Keratinocyte (primary cell): ENCODE measurements at places on chromosomes 12 and 14. TPM values are rescaled to one million over a fixed set of nuclear protein-coding genes. Genes with fewer than 3 reads are reported as not detected.

The DCD gene
- polyA plus RNA-seq: not detected in 3 replicates

The KRT73 gene
- 0.03 TPM in 1 of 3 replicates, not detected in the others for polyA plus RNA-seq

The OR10G2 gene
- polyA plus RNA-seq: not detected in 3 replicates

DNA sequence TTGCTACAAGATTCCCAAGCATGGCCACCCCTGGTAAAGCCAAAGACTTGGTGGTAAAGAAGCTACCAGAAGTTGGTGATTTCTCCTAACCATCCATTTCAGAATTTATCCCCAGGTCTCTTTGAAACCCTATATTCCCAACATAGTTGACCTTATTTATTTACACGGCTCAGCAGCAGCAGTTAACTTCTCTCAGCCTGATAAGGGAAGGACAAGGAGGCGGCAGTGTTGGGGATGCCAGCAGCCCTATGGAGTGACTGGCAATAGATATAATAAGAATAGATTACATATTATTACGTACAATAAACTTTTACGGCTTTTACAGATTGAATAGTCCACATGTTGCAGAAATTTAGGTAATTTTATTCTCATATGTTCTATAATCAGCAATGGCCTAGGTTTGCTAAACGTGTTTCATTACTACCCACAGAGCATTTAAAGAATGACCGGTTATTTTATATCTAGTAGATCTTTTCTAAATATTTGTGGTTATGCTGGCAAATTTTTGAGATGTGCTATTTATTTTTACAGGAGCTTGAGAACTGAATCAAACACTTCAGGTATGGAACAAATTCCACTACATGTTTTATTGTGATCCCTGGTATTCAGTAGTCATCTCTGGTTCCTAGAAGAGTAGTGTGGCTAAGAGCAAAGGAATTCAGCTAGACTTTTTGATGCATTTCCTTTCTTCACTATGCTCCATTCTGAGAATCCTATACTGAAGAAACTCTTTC is 19.8 kb upstream of the PALS1 start:
- H3K27ac ChIP-seq: no peak overlapping the region
- DNase-seq: no peak
- no peaks in the 10 kb centered on the region for H3K27me3 ChIP-seq
- H3K4me3 ChIP-seq: peak overlapping the region; percentile 4
- H3K4me1 ChIP-seq: peaks cover 24% of the 10 kb centered on the region

GRCh38 chr14:74293606-74294005 is 9.1 kb downstream of the ABCD4 start:
- H3K27me3 ChIP-seq: no peaks in the 10 kb centered on the region
- H3K36me3 ChIP-seq: peaks cover 25% of the 10 kb centered on the region
- no peaks in the 10 kb centered on the region for H3K4me1 ChIP-seq

- H3K36me3 ChIP-seq: no peaks in the 10 kb centered on the region
- no peaks in the 10 kb centered on the region for H3K4me1 ChIP-seq
- H3K27me3 ChIP-seq: no peaks in the 10 kb centered on the region
- no peak overlapping the region for H3K27ac ChIP-seq
- H3K4me3 ChIP-seq: no peak overlapping the region
Measured at GRCh38 chr12:34287986-34288962, 266.0 kb downstream of the ALG10 start.

GRCh38 chr12:23350808-23351207 is 598.7 kb downstream of the SOX5 start:
- H3K27me3 ChIP-seq: no peaks in the 10 kb centered on the region
- no peaks in the 10 kb centered on the region for H3K4me1 ChIP-seq
- H3K4me3 ChIP-seq: no peak overlapping the region

- no peaks in the 10 kb centered on the region for H3K27me3 ChIP-seq
- peak overlapping the region; percentile 38 for H3K27ac ChIP-seq
- no peak overlapping the region for H3K4me3 ChIP-seq
- no peaks in the 10 kb centered on the region for H3K36me3 ChIP-seq
- no peak for DNase-seq
- H3K4me1 ChIP-seq: peaks cover 21% of the 10 kb centered on the region
Measured at GRCh38 chr14:80427101-80427500, 215.8 kb upstream of the DIO2 start.

GRCh38 chr12:50013361-50014147 is 11.7 kb downstream of the RACGAP1 start:
- no peak overlapping the region for H3K27ac ChIP-seq
- H3K27me3 ChIP-seq: no peaks in the 10 kb centered on the region
- DNase-seq: no peak
- no peak overlapping the region for H3K4me3 ChIP-seq
- H3K36me3 ChIP-seq: no peaks in the 10 kb centered on the region
- H3K4me1 ChIP-seq: no peaks in the 10 kb centered on the region

DNA sequence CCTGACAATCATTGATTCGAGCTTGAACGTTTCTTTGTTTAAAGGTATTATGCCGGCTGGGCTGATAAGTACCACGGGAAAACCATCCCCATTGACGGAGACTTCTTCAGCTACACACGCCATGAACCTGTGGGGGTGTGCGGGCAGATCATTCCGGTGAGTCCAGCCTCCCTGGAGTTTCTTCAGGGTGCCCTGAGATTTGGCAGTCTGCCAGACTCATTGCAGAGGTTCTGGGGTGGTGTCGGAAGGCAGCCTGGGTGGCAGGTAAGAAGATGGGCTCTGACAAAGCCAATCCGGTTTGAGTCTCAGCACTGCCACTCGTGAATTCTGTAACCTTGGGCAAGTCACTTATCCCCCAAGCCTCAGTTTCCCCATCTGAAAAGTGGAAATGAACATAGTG is 23.0 kb downstream of the ALDH2 start:
- H3K4me3 ChIP-seq: no peak overlapping the region
- peaks cover 14% of the 10 kb centered on the region for H3K36me3 ChIP-seq
- no peak for DNase-seq
- no peak overlapping the region for H3K27ac ChIP-seq
- H3K4me1 ChIP-seq: no peaks in the 10 kb centered on the region

DNA sequence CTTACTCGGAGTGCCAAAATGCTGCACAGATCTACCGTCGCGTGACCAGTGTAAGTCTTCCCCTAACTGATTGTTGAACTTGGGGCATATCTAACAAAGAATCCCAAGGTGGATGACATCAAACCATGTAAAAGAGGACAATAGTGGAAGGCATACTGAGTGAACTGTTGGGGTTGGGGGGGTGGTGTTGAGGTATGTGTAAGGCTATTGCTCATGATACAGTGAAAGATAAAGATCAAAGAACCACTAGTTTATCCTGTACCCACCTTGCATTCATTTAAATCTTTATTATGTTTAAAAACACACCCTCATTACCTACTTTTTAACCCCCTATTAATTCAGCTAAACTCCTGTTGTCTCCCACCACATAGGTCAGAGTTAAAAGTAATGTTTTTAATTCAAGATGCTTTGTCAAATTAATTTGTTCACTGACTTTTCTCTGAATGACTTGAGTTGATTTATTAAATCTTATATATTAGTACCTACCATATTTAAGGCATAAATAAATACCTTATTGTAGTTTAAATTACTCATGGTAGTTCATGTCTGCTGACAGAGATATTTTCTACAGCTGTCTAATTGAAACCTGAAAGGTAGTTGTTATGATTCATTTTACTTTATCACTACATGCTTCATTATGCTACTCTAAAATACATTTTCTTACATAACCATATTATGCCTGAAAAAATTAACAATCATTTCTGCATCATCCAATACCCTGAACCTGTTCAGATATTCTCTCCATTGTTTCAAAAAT is 77.9 kb downstream of the WNK1 start:
- peaks cover 9% of the 10 kb centered on the region for H3K36me3 ChIP-seq
- no peak overlapping the region for H3K27ac ChIP-seq
- H3K4me1 ChIP-seq: no peaks in the 10 kb centered on the region
- DNase-seq: no peak
